ENCODE measurements at places on chromosomes 6 and 20.

- DNase-seq = no peak
Observed at GRCh38 chr6:43970068-43970912, 157.0 kb downstream of the MRPL14 start.

DNA sequence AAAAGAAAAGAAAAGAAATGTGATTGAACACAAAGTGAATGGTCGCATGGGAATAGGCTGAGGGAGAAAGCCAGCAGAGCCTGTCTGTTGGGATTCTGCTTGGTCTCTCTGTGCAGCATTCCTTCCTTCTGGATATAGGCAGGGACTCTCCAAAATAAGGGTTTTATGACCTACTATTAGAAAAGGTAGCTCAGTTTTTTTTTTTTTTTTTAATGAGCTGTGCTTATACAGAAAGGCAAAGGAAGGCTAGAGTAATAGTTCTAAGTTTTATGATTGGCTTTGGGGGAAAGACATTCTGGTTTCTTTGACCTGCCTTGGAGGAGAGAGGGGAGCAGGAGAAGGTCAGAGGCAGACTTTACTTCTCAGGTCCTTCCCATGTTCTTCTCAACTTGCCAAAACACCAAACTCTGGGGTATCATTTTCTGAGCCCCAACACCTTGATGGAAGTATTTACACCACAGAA is 18.8 kb upstream of the IER3 start:
- no peak for DNase-seq

- no peak for DNase-seq
Observed at GRCh38 chr6:89138173-89138572, 7.7 kb upstream of the PM20D2 start.

DNA sequence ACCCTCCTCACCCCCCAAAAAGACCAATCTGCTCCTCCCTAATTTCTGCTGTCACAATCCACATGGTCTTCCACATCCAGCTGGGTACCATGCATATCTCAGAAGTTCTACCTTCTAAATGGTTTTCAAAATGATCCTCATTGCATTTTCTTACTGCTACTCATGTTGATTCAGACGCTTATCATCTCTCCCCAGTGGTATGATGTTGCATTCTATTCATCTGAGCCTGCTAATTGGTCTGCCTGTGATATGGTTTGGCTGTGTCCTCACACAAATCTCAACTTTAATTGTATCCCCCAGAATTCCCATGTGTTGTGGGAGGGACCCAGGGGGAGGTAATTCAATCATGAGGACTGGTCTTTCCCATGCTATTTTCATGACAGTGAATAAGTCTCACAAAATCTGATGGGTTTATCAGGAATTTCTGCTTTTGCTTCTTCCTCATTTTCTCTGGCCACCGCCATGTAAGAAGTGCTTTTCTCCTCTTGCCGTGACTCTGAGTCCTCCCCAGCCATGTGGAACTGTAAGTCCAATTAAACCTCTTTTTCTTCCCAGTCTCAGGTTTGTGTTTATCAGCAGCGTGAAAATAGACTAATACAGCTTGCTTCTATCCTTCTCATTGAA is 41.4 kb upstream of the CLIC5 start:
- DNase-seq = no peak

- DNase-seq = no peak
Observed at GRCh38 chr20:17834804-17835203, 133.8 kb downstream of the SNX5 start.

DNA sequence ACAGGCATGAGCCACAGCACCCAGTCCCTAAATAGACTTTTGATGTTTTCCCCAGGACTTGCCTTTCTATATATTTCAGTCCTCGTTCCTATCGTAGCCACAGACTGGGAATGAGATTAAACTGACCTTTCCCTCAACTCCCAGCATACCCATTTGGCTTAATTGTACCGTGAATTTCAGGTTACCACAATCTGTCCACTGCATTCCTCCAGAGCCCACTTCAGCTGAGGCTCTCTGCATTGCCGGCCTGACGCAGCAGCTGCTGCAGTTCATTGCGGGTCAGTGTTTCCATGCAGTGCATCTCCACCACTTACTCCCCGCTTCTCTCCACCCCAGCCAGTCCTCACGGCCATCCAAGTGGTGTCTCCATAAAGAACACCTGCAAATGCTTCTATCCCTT is 103.1 kb upstream of the RIN2 start:
- DNase-seq = no peak

- no peak for DNase-seq
Observed at GRCh38 chr20:59495166-59495565, 109.2 kb upstream of the PHACTR3 start.

DNA sequence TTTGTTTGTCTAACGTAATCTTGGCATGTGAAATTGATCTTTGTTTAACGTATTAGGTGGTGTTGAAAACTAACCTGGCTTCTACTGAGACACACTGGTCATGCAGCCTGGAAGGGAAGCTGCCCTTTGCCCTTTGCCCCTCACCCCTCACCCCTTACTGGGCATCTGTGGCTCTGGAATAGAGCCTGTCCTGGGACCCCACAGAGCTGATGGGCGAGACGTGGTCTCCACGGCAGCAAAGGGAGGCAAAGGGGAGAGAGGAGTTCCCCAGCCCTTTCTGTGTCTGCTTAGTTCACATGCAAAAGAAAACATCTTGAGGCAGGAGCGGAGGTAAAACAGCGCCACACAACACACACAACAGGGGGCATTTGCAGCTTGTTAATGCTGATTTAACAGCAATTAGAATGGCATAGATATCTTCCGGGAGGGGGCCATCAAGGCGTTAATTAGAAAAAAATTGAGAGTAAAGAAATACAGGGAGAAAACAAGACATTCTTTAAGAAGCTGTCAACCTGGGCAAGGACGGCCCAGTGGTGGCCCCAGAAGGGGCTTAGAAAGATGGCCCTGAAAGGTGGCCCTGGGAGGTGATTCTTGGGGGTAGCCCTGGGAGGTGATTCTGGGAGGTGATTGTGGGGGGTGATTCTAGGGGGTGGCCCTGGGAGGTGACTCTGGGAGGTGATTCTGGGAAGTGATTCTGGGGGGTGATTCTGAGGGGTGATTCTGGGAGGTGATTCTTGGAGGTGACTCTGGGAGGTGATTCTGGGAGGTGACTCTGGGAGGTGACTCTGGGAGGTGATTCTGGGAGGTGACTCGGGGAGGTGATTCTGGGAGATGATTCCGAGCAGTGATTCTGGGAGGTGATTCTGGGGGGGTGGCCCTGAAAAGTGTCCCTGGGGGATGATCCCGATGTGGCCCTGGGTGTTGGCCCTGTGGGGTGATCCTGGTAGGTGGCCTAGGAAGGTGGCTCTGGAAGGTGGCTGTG is 44.5 kb upstream of the DACT2 start:
- DNase-seq = no peak

- no peak for DNase-seq
Observed at GRCh38 chr6:25487012-25487411, 165.0 kb upstream of the SCGN start.

GRCh38 chr6:54718541-54719023 is 128.0 kb upstream of the FAM83B start:
- DNase-seq = no peak

DNA sequence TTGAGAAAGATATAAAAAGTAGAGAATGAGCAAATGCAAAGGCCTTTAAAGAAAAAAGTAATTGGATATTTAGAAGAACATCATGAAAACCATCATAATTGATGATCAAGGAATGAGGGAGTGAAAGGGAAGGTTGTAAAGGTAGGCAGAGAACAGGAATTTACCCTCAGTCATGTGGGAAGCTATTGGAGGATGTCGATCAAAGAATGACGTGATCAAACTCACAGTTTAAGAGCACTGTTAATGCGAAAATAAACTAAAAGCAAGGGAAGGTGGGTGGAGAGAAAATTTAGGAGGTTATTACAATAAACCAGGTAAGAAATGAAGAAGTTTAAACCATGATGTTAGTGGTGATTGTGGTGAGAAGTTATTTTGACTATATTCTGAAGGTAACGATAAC is 982.6 kb upstream of the EYS start:
- DNase-seq = no peak

- DNase-seq = no peak
Observed at GRCh38 chr6:101779051-101779844, 385.7 kb downstream of the GRIK2 start.

- no peak for DNase-seq
Observed at GRCh38 chr6:83365931-83366330, 64.9 kb downstream of the ME1 start.

DNA sequence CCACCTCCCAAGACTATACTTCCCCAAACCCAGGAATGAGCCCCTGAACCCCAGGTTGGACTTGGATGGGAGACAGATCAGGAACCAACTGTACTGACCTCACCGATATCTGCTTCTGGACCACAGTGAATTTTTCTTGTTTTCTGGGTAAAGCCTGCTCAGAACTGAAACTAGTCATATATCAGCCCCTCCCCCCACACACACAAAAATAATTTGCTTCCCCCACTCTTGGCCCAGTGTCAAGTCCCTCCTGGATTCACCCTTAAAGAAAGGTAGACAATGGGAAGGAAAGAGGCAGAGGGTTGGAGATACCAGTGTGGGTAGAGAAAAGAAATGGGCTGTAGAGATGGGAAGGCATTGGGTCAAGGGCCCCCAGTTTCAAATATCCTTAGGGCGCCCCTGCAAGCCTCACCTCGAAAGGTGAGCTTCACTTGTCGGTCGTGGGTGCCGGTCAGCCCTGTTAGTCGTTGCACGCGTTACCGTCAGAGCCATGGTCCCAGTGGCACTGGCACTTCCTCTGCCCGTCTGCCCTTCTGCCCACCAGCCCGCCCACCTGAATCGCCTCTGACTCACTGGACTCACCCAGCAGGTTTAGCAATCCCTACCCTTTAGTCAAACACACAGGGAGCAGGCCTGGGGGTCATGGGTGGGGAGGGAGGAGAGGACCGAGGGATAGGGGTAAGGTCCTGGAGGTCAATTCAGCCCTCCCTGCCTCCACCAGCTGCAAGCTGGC is 8.5 kb upstream of the SPAG4 start:
- DNase-seq = no peak

DNA sequence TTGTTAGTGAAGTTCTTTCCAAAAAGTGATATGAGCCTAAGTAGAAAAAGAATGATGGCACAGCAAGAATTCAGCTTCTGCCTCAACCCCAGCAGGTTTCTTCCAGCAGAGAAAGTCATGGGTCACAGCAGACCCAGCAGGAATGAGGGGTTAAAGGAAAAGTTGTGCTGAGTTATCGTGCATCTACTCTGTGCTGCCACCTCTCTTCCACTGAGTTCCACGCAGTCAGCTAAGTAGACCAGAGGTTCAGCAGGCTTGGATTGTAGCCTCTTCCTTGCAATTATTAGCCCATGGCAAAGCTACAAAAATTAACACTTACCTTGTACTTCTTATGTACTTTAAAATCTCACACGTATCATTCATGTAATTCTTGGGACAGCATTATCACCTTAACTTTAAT is 510.8 kb downstream of the PTPRT start:
- DNase-seq = no peak

GRCh38 chr20:41126719-41127118 is 10.6 kb upstream of the PLCG1 start:
- DNase-seq = no peak

GRCh38 chr6:142702501-142703460 is 242.2 kb downstream of the HIVEP2 start:
- no peak for DNase-seq

- no peak for DNase-seq
Observed at GRCh38 chr6:107009499-107009898, 18.5 kb upstream of the MTRES1 start.

DNA sequence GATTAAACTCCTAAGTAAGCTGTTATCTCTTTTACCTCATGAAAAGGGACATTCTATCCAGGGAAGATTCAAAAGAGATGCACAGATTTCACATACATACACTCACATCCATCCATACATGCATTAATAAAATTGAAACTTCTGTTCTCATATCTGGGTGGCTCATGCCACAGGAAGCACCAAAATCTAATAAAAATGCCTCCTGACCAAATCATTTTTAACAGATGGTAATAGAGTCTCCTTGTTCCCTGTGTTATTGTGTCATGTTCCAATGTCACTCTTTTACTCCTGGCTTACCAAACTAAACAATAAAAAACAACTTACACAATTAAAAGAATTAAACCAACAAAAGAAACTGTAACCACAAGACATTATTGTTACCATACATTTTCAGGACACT is 742.1 kb upstream of the MANEA start:
- no peak for DNase-seq

- DNase-seq = no peak
Observed at GRCh38 chr6:42257063-42257462, 39.4 kb upstream of the MRPS10 start.

GRCh38 chr20:6212903-6213302 is 90.1 kb upstream of the FERMT1 start:
- DNase-seq = no peak

DNA sequence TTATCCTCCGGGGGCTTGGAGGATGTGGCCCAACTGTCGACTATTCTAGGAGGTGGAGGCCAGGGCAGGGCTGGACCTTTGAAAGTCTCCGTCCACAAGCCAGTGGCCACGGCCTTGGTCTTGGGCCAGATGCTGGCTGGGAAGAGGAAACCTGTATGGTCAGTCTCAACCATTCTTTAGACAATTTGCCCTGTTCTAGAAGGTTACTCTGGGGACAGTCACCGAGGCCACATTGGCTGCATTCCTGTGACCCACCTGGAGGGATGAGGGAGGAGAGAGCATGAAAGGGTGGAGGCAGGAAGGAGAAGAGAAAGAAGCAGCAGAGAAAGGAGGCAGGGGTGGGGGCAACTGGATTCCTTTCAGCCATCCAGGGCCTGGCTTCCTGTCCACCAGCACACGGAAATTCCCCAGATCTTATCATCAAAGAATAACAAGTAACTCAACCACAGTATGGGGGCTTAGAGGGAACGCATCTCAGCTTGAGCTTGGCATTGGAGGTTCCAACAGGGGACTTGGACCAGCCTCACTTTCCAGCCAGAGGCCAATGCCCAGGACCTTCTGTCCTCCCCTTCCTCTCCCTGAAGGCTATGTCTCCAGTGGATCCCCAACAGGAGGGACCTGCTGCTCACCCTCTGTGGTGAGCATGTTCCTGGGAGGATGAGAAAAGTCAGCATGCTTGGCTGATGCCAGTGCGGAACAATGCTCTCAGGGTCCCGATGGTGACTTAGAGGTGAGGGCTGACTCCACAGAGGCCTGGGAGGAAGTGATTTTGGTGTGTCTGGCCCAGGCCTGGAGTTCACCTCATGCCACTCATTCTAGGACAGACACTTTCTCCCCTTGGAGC is 30.4 kb downstream of the TGM2 start:
- no peak for DNase-seq

- no peak for DNase-seq
Observed at GRCh38 chr6:107337191-107337741, 122.1 kb downstream of the PDSS2 start.

GRCh38 chr20:4787069-4787468 is 65.4 kb downstream of the PRND start:
- no peak for DNase-seq

GRCh38 chr6:151494235-151494935 is 568 bp downstream of the CCDC170 start:
- DNase-seq = no peak

All from activated CD4-positive, alpha-beta T cell treated with anti-CD3 and anti-CD28 coated beads, Interleukin-2, amount 50 U/mL, for 24 hours (primary cell).